ENCODE measurements at places on chromosomes 6 and 20.

DNA sequence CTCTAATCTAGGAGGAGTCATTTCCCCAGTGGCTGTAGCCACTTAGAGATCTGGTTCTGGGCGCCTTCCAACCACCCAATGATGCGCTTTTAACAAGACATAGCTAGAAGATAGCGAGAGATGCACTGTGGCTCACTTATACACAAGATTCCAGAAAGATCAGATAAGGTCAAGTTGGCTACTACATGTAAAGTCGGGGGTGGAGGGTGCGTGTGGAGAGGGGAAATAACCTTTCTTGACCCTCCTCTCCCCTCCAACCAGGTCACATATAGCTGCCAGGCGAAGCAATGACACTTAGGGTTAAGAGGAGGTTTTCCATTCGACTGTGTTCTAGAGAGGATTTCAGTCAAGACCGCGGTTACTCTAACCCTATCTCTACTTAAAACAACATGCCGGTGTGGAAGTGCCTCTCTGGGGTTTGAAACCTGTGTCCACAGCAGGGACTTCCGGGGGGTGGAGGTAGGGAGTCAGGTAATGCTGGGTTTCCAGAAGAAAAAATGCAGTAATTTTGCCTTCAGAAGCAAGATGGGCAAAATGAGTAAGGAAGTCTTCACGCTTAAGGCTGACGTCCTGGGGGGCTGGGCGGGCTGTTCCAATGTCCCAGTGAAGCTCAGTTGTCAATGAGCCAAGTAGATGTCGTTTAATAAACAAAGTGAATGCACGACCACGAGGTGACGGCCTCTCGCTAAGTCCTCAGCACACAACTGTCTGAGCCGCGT is 1.8 kb upstream of the SIM1 start:
- no peak for DNase-seq

- DNase-seq: no peak
Measured at GRCh38 chr6:70124882-70125545, 177.9 kb downstream of the COL9A1 start.

GRCh38 chr20:44166008-44166407 is 21.0 kb downstream of the JPH2 start:
- DNase-seq: no peak

DNA sequence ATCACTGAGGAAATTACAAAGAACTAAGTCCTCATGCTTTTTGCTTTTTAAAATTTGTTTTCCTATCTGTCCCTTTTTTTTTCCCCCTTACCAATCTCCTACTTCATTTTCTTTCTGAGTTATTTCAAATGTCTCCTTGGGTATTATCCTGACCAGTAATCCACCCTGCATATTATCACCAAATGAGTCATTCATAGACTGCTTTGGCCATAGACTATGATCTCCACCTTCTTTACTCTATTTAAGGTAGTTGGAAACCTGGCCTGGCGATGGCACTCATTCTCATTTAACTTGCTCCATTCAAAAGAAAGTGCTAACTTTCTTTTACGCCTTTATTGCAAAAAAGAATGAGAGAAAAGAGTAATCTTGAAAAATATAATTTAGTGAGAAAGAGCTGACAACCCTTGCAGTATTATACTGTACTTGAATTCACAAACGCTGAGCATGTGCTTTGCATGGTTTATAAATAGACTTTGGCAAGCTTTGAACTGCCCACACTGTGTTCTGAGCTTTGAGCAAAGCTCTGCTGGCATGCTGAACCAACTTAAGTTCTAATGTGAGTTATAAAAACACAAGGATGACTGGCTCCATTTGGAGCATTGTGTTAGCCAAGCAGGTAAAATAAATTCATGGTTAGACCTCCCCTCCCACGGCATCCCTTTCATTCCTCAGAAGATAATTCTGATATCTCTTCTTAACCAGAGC is 198.9 kb downstream of the NKAIN2 start:
- DNase-seq: no peak

DNA sequence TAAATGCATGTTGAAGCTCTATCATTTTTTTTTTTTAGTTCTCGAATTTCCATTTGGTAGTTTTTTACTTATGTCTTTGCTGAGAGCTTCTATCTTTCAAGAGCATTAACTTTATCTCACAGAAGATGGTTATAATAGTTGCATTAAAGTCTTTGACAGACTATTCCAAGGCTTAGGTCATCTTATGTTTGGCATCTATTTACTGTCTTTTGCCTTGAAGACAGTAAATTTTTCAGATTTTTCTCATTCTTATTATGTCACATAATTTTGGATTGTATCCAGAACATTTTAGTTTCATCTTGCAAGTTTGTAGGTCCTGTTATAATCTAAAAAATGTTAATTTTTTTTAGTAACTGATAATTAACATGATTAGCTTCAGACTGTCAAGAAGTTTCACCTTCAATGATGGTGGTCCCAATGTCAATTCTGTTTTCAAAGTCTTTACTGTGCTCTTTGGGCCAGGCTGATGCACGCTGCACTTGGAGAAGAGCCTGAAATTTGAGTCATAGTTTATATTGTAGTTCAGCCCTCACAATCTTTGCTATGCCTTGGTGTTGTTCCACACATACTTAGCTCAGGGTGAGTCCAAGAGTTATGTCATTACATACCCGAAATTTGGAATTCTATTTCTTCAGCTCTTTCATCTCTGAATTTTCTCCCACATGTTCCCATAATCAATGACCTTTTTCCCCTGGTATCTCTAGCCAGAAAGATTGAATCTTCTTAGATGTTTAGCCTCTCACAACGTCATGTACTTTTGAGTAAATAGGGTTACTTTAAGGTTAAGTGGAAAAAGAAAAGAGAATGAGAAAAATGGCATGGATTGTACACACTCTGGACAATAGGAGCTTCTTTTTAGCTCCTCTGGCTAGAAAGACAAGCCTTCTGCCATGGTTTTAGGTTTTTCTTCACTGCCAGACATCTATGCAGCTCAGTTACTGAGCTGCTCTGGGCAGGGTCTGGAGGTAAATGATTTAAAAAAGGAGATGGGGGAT is 110.3 kb upstream of the BTBD3 start:
- no peak for DNase-seq

GRCh38 chr6:132459605-132459952 is 53.3 kb downstream of the STX7 start:
- DNase-seq: no peak

- DNase-seq: no peak
Measured at GRCh38 chr6:40185486-40185885, 251.2 kb upstream of the MOCS1 start.

DNA sequence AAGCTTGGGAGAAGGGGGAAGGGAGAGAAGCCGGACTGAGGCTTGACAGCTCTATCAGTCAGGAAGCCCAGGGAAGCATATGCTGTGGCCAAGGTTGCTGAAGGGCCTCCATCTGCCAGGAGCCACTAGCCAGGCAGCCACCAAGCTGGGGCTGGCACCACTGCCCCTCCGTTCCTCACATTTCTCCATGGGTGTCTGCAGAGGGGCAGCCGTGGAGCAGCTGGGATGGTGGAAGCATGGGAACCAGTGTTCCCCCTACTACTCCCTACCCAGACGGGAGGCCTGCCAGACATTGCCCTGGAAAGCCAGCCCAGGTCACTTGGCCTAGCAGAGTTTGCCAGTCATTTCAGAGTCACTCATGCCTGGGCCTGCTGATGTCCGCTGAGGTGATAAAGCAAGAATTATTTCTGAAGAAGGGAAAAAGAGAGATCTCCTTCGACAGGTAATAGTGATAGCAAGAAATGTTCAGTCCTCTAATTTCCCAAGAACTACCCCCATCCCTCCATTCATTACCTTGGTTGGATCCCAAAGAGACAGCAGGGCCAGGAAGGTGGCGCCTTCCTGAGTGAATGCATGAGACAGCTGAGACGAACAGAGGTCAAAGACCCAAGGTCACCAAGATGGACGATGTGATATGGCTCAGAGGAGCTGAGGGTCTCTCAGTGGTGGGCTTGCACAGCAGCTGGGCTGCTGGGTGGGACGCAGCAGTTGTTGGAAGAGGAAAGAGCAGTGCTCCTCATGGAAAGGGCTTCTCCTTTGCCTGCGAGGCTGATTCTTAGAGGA is 21.9 kb downstream of the SNPH start:
- peak; percentile 39 for DNase-seq

DNA sequence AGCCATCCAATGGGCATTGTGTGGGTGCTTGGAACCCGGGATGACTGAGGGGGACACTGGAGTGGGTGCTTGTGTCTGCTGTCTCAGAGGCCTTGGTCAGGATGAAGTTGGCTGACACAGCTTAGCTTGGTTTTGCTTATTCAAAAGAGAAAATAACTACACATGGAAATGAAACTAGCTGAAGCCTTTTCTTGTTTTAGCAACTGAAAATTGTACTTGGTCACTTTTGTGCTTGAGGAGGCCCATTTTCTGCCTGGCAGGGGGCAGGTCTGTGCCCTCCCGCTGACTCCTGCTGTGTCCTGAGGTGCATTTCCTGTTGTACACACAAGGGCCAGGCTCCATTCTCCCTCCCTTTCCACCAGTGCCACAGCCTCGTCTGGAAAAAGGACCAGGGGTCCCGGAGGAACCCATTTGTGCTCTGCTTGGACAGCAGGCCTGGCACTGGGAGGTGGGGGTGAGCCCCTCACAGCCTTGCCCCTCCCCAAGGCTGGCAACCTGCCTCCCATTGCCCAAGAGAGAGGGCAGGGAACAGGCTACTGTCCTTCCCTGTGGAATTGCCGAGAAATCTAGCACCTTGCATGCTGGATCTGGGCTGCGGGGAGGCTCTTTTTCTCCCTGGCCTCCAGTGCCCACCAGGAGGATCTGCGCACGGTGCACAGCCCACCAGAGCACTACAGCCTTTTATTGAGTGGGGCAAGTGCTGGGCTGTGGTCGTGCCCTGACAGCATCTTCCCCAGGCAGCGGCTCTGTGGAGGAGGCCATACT is 49.4 kb downstream of the PYGB start:
- DNase-seq: no peak

- DNase-seq: no peak
Measured at GRCh38 chr6:97815301-97815812, 532.3 kb upstream of the MMS22L start.

- no peak for DNase-seq
Measured at GRCh38 chr6:105804000-105804399, 282.1 kb upstream of the PRDM1 start.

DNA sequence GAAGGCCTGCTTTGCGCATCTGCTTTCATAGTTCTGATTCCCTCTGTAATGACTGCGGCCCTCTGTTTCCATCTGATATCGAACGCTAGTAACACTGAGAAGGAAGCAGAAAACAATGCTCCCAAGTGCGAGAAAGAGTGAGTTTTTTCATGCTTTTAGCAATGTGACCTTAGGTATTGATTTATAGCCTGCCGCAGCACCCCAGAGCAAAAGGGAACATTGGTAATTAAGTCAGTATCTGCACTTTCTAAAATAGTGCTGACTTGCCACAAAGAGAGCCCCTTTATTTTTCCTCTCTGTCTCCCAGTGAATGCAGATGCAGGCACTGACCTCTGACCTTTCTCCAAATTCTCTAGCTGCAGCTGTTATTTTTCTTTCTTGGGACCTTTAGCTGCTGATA is 129.8 kb downstream of the HDGFL1 start:
- DNase-seq: no peak

- no peak for DNase-seq
Measured at GRCh38 chr20:56636716-56637115, 7.6 kb downstream of the TFAP2C start.

DNA sequence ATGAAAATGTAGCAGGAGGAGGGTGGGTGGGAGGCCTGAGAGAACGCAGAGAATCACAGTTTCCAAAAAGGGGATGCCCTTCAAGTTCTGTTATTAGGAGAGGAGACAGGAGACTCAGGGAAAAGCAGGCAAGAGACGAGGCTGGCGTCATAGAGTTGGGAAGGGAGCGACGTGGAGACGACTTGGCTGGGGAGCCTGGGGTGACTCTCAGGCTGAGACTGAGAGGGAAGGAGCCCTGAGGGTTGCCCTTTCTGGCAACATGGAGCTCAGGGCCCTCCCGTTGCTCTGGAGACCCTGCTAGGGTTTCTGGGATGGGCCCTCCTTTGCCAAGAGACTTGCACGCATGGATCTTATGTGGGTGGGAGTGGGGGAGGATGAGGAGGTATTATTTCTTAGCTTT is 108.9 kb downstream of the CDH4 start:
- no peak for DNase-seq

GRCh38 chr6:81451787-81452186 is 300.7 kb downstream of the TENT5A start:
- DNase-seq: no peak

DNA sequence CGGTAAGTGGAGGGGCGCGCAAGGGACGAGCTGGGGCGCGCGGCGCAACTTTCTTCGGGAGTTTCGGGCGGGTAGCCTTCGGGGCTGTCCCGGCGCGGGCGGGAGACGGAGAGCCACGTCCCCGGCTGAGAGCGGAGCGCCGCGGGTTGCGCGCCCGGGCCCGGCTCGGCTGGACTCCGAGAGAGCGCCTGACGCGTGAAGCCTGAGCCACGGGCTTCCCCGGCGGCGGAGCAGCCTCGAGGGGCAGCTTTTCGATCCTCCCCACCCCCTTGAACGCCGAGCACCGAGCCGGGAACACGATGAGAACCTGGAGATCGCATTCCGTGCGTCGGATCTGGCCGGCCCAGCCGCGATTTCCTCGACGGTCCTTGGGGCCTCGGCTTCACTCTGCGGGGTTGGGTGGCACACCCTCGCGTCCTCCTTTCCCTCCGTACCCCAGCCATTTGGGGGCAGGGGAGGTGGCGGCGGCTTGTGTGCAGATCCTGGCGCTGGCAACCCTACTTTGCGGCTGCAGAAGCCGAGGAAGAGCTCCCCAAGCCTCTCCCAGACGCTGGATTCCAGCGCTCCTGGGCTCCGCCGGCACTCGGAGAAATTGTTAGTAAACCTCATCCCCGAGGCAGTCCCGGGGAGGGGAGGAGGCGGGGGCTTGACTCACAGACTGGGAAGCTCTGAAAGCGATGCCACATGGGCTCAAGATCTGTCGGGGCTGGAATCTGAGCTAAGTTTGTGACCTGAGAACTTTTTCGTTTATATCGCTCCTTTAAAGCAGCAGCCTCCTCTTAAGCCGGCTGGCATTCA is 572 bp downstream of the DSE start:
- peak; percentile 92 for DNase-seq

DNA sequence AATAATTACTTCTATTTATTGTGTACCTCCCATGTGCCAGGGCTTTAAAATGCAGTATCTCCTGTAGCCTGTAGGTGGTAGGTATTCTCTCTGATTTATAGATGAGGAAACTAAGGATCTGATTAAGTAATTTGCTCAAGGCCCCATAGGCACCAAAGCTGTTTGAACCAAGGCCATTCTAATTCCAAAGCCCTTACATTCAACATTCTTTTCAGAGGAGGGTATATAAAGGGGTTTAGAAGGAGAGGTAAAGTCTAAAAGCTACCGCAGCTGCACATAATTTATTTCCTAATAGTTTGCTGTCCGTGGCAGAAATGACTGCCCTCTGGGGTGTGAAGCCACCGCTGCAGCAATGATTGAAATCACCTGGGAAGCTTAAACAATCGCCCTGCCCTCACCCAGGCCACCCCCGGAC is 95.0 kb upstream of the FAM8A1 start:
- DNase-seq: no peak

GRCh38 chr6:7692453-7692784 is 33.5 kb upstream of the BMP6 start:
- DNase-seq: no peak

DNA sequence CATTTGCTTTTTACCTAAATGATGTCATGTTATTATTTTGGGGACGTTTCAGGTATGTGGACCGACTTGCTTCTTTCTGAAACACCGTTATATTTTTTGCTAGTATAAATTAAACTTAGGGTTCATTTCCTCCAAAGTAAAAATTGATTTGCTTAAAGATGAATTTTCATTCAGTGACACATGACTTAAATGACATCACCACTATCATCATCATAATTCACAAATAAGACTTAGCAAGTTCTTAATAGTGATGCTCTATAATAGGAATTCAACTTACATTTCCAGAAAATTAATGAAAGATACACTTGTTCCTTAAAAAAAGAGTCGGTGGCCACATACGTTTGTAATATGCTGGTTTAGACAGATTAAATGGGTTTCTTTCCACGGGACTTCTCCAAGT is 9.3 kb downstream of the IRF4 start:
- DNase-seq: no peak
